ENCODE measurements at places on chromosomes 3 and 15.

- peak; percentile 76 for DNase-seq
Measured at GRCh38 chr3:134308350-134308891, 57.8 kb upstream of the RYK start.

GRCh38 chr15:88634449-88634848, 4.4 kb upstream of the ISG20 start:
- DNase-seq: no peak

GRCh38 chr15:22888120-22888859, 49.8 kb downstream of the NIPA2 start:
- DNase-seq: no peak

- DNase-seq: no peak
Measured at GRCh38 chr15:60957111-60957510, 272.0 kb downstream of the RORA start.

GRCh38 chr3:124784686-124785382, 54.6 kb downstream of the UMPS start:
- no peak for DNase-seq

DNA sequence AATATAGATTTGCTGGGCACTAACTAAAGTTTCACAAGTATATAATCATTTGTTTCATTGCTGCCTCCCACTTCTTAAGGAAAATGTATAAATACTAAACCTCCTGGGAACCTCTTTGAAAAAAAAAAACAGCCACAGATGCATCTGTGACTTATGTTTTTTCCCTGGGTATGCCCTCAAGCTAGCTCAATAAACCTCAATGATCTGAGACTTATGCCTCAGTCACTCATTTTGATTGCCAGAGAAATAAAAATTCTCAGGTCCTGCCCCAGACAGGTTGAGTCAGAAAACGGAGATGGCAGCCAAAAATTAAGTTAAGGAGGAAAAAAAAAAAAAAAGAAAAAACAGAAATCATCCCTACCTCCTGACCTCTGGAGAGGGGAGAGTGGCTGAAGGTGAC, 22.1 kb downstream of the ILDR1 start:
- DNase-seq: no peak

GRCh38 chr3:68985146-68985790, 28.2 kb downstream of the EOGT start:
- no peak for DNase-seq

GRCh38 chr3:111732252-111732879, 126.7 kb upstream of the PHLDB2 start:
- DNase-seq: no peak

DNA sequence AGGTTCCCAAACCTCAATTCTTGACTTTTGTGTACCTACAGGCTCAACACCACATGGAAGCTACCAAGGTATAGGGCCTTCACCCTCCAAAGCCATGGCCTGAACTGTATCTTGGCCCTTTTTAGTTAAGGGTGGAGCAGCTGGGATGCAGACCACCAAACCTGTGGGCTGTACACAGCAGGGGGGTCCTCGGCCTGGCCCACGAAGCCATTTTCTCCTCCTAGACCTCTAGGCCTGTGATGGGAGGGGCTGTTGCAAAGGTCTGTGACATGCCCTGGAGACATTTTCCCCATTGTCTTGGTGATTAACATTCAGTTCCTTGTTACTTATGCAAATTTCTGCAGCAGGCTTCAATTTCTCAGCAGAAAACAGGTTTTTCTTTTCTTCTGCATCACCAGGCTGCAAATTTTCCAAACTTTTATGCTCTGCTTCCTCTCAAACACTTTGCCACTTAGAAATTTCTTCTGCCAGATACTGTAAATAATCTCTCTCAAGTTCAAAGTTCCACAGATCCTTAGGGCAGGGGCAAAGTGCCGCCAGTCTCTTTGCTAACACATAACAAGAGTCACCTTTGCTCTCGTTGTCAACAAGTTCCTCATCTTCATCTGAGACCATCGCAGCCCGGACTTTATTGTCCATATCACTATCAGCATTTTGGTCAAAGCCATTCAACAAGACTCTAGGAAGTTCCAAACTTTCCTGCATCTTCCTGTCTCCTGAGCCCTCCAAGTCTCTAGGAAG, 90.9 kb upstream of the PLXND1 start:
- no peak for DNase-seq

GRCh38 chr3:160437083-160437455, 12.5 kb downstream of the TRIM59 start:
- no peak for DNase-seq

DNA sequence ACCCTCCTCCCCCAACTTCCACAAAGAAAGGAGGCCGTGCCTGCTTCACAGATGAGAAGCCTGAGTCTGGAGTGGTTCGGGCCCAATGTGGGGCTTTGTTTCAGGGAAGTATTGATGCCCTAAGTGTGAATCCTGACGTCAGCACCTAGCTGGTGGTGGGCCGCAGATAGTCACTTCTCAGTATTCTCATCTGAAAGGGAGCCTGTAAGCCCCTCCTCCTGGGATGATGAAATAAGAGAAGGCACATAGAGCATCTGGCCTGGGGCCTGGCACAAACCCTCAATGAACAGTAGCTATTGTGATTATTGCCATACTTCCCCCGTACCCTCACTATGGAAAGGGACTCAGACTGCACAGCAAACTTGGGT, 24.8 kb downstream of the LINGO1 start:
- no peak for DNase-seq

DNA sequence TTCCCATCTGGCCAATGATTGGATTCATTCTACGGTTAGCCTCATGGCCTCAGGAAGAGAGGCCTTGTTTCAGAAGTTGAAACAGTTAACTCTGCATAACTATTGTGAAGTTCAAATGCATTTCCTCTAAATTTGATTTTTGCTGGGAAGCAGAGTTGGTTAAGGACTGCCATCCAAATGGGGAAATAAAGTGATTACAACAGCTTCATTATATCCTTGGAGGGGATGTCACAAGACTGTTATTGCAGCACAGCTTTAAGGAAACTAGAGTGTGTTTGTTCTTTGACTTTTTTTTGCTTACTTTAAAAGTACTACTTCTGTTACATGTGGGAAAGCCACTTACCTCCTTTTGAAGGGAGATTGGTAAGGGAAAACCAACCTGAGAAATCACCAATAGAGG, 164.8 kb downstream of the AKAP13 start:
- DNase-seq: no peak

DNA sequence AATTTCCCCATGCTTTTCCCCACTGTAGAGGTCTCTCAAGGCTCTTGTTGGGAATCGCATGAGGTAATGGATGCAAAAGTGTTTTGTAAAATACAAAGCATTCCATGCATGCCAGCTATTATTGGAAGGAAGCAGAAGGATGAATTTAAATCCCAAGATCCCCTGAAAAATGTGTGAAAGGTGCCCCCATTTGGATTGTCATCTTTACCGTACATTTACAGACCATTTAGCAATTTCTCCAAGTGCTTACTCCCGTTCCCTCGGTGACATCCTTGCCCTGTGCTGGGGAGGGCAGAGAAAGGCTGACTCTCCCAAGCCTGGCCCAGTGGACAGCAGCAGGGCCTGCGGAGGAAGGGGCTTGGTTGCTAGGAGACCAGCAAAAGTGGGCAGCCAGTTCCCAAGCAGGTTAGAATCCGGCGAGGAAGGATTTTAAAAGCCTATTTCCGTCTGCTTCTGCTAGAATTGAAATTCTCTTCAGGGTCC, 31.1 kb upstream of the NEO1 start:
- DNase-seq: no peak

DNA sequence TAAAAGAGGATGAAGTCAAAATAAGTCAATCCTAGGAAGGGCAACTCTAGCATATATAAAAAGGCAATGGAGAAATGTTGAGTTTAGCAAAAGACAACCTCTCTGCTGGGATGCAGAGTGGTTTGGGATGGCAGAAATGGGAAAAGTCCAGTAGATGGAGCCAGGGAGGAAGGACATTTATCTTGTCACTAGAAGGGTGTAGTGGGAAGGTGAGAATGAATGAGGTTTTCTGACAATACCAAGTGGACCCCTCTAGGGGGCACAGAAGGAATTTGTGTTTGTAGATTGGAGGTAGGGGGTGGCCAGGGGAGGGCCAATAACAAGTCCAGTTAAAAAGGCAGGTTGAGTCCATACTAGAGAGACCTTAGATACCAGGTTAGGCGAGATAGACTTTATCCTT, 80.0 kb downstream of the THSD4 start:
- no peak for DNase-seq

GRCh38 chr3:173988909-173989308, 591.4 kb downstream of the NLGN1 start:
- no peak for DNase-seq

DNA sequence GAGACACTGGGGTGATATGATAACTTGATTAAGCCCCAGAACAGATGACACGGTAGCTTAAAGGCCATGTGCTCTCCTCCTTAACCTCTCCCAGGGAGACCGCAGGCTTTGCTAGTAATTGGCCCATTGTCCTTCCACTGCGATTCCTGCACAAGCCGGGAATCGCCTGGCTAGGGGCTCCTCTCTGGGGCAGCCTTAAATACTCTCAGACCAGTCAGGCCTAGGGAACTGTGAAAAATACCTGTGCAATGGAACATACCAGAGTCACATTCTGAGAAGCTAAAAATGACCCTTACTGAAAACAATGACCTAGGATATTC, 56.3 kb downstream of the CPN2 start:
- no peak for DNase-seq

GRCh38 chr15:83673385-83673784, 19.5 kb downstream of the ADAMTSL3 start:
- DNase-seq: no peak
